ENCODE measurements at places on chromosomes 6 and 20. TPM values are rescaled to one million over a fixed set of nuclear protein-coding genes. Genes with fewer than 3 reads are reported as not detected.

Gene WDR46
- 68.6 TPM for total RNA-seq

Gene ZFP57
- 0.24 TPM for total RNA-seq

Gene NRN1
- total RNA-seq: 117 TPM

Gene VSX1
- not detected for total RNA-seq

Gene HLA-F
- 13.7 TPM for total RNA-seq

Gene SLC35F1
- total RNA-seq: not detected

Gene NDUFAF4
- 8.6 TPM for total RNA-seq

Gene C6orf141
- 0.12 TPM for total RNA-seq

Gene SLC17A3
- not detected for total RNA-seq

Gene IDH3B
- 57.0 TPM for total RNA-seq

Gene ZMYND8
- total RNA-seq: 19.8 TPM

Gene FAM229B
- 13.3 TPM for total RNA-seq

Gene LINC00237
- total RNA-seq: not detected

Gene NNAT
- 1.8 TPM for total RNA-seq

Gene ADAM33
- total RNA-seq: 229 TPM

Gene BMP2
- 0.73 TPM for total RNA-seq

Gene PXT1
- not detected for total RNA-seq

Gene CST7
- not detected for total RNA-seq

Gene PSORS1C1
- 1.6 TPM for total RNA-seq

Gene C20orf141
- not detected for total RNA-seq

Gene SCUBE3
- 3.0 TPM for total RNA-seq

Gene FRK
- total RNA-seq: 1.9 TPM

Gene GRIK2
- total RNA-seq: 1.5 TPM

Gene PTCRA
- not detected for total RNA-seq

Gene TENT5A
- total RNA-seq: 61.7 TPM

Gene MAP7
- total RNA-seq: 3.7 TPM

Gene ZC2HC1B
- total RNA-seq: 0.16 TPM

Gene C6orf58
- total RNA-seq: not detected

Gene MAP3K5
- 17.2 TPM for total RNA-seq

Gene SLC25A27
- total RNA-seq: 8.4 TPM

Gene MCM3
- 13.0 TPM for total RNA-seq

Gene LAMA4
- 518 TPM for total RNA-seq

Gene FNDC11
- 0.65 TPM for total RNA-seq

Gene GTSF1L
- total RNA-seq: not detected

Gene MCM9
- 17.4 TPM for total RNA-seq

Gene PHF3
- 60.0 TPM for total RNA-seq

Gene USP49
- 2.8 TPM for total RNA-seq

Gene BPIFB3
- not detected for total RNA-seq

Gene RSPO3
- total RNA-seq: 13.6 TPM

Gene PAK5
- total RNA-seq: under 0.01 TPM
